ENCODE measurements at places on chromosomes 4 and X. TPM values are rescaled to one million over a fixed set of nuclear protein-coding genes. Genes with fewer than 3 reads are reported as not detected.
A peak's percentile ranks its signal among the peaks of the same experiment; 100 is the strongest.

Gene SPANXA2
- total RNA-seq: not detected

Gene SSX4B
- not detected for total RNA-seq

Gene NXF3
- total RNA-seq: not detected

Gene GIMD1
- not detected for total RNA-seq

Gene NAP1L2
- total RNA-seq: 1.8 TPM

Gene TCEAL2
- total RNA-seq: not detected

- no peak for DNase-seq
- no peaks in the 10 kb centered on the region for H3K36me3 ChIP-seq
- H3K27me3 ChIP-seq: no peaks in the 10 kb centered on the region
- no peaks in the 10 kb centered on the region for H3K4me1 ChIP-seq
Observed at GRCh38 chr4:23973308-23973855, 83.5 kb upstream of the PPARGC1A start.

DNA sequence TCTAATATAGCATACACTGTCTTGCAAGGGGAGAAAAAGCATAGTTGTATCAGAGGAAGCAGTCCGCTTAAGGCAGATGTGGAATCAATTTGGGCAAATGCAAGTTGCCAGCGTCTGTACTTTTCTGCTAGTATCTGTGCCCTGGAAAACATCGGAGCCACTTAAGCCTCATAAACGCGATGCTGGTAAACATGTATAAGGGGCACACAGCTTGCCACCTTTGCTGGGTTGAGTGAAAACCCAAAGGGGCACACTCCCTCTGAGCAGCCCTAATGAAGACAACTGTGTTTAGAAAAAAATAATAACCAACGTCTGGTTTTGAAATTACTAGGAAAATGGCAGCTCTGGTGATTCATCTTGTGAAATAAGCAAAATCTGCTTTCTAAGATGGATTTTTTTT, 24.3 kb downstream of the SMIM20 start:
- peak overlapping the region; percentile 5 for H3K4me3 ChIP-seq
- no peak for DNase-seq

DNA sequence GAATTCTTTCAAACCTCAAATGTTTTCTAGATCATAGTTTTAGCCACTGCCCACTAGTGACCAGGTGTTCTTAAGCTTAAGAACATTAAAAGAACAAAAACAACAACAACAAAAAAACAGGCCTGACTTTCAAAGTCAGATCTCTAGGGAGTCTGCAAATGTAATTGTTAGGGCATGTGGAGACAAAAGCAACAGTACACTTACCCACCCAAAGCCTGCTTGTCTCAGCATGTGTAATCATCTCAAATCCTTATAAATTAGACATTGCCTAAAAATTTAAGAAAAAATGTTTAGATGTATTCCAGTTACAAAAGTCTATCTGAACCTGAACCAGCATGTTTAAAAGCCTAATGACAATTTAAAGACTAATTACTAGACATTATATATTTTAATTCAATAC, 79.9 kb downstream of the SLC7A11 start:
- DNase-seq: no peak
- no peaks in the 10 kb centered on the region for H3K4me1 ChIP-seq
- no peaks in the 10 kb centered on the region for H3K27me3 ChIP-seq
- peaks cover 1% of the 10 kb centered on the region for H3K36me3 ChIP-seq
- no peak overlapping the region for H3K4me3 ChIP-seq

DNA sequence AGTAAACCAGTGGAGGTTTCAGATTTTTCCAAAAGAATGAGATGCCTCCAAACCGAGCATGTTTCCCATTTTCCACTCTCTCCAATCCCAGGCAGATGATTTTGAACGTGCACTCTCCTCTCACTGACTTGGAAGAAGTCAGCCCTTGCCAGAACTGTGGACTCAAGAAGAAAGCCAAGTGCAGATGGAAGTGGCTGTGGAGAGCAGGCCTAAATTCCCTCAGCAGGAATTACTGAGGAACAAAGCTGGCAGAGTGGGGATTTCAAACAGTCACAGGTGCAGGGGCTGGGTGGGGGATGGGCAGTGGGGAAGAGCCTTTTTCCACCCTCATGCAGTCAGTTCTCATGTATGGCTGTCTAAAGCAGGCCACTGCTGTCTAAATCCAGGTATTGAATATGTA, 83.5 kb upstream of the PLAC1 start:
- peaks cover 12% of the 10 kb centered on the region for H3K27me3 ChIP-seq
- no peaks in the 10 kb centered on the region for H3K4me1 ChIP-seq
- no peak for DNase-seq
- no peak overlapping the region for H3K27ac ChIP-seq
- no peak overlapping the region for H3K4me3 ChIP-seq
- no peaks in the 10 kb centered on the region for H3K36me3 ChIP-seq

GRCh38 chr4:65195666-65196065, 474.6 kb downstream of the EPHA5 start:
- no peak for DNase-seq
- no peaks in the 10 kb centered on the region for H3K36me3 ChIP-seq
- no peak overlapping the region for H3K4me3 ChIP-seq
- H3K27ac ChIP-seq: no peak overlapping the region
- no peaks in the 10 kb centered on the region for H3K27me3 ChIP-seq

- H3K4me1 ChIP-seq: peaks cover 26% of the 10 kb centered on the region
- no peak overlapping the region for H3K27ac ChIP-seq
- peaks cover 4% of the 10 kb centered on the region for H3K27me3 ChIP-seq
- no peak overlapping the region for H3K4me3 ChIP-seq
Observed at GRCh38 chr4:147984065-147984777, 252.3 kb downstream of the ARHGAP10 start.

DNA sequence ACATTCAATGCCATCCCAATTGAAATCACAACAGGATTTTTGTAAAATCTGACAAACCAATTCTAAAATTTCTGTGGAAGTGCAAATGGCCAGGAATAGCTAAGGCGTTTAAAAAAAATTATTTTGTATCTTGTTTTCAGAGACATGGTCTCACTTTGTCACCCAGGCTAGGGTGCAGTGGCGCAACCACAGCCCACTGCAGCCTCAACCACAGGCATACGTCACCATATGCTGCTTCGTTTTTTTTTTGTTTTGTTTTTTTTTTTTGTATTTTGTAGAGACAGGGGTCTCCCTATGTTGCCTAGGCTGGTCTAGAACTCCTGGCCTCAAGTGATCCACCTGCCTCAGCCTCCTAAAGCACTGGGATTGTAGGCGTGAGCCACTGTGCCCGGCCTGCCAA, 24.5 kb downstream of the ZNF41 start:
- H3K27me3 ChIP-seq: no peaks in the 10 kb centered on the region
- H3K4me1 ChIP-seq: peaks cover 12% of the 10 kb centered on the region
- peaks cover 56% of the 10 kb centered on the region for H3K36me3 ChIP-seq

- no peaks in the 10 kb centered on the region for H3K27me3 ChIP-seq
- peaks cover 28% of the 10 kb centered on the region for H3K4me1 ChIP-seq
- peaks cover 20% of the 10 kb centered on the region for H3K36me3 ChIP-seq
- DNase-seq: no peak
- H3K4me3 ChIP-seq: peak overlapping the region; percentile 92
- H3K27ac ChIP-seq: peak overlapping the region; percentile 93
Observed at GRCh38 chrX:53421772-53422085, 725 bp downstream of the SMC1A start.

DNA sequence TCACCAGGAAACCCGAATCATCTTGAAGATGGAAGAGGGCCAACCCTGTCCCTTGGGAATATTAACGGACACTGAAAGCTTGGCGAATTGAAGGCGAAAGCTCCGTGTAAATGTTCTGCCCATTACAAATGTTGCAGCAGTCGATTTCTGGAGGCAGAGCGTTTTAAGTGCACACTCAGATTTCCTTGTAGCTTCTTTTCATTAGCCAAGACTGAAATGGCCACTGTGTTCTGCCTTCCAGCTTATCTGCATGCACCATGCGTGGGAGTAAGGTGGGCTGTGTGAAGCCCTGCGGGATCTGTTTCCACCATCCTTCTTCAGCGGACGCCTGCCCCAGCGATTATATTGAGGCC, 1.3 kb downstream of the SMIM20 start:
- no peaks in the 10 kb centered on the region for H3K27me3 ChIP-seq
- H3K4me3 ChIP-seq: peak overlapping the region; percentile 88
- H3K4me1 ChIP-seq: peaks cover 19% of the 10 kb centered on the region
- no peak for DNase-seq
- H3K36me3 ChIP-seq: peaks cover 2% of the 10 kb centered on the region
- no peak overlapping the region for H3K27ac ChIP-seq

DNA sequence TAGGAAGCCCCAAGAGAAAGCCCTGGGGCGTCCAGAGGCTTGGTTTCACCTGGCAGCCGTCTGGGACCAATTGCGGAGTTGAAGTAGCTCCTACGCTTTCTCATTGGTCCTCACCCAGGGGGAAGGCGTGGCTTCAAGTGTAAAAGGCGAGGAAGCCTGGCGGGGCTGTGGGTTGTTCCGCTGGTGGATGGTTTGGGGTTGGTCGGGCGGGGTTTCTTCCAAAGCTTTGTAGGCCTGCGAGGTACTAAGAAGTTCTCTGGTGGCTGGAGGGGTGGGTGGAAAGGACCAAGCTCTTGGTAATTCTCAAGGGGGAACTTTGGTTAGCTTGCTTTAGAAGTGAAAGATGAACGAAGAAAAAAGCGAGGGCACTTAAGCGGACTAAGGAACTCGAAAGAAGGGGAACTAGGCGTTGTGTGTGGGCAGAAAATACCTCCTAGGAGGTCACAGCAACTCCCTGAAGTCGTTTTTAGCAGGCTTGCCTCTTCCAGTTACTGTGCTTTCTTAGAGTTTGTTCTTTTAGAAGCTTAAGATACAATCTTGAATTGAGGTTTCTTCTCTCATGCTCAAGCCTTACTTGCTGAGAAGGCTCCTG, 36.6 kb downstream of the CCNG2 start:
- peaks cover 12% of the 10 kb centered on the region for H3K27me3 ChIP-seq
- peak overlapping the region; percentile 82 for H3K27ac ChIP-seq
- H3K4me1 ChIP-seq: peaks cover 18% of the 10 kb centered on the region
- H3K36me3 ChIP-seq: no peaks in the 10 kb centered on the region
- peak; percentile 81 for DNase-seq

GRCh38 chrX:40279091-40279430, 181.3 kb upstream of the BCOR start:
- H3K27ac ChIP-seq: peak overlapping the region; percentile 75
- H3K4me3 ChIP-seq: no peak overlapping the region
- H3K36me3 ChIP-seq: no peaks in the 10 kb centered on the region

GRCh38 chr4:184039963-184040383, 134.9 kb downstream of the STOX2 start:
- H3K36me3 ChIP-seq: no peaks in the 10 kb centered on the region
- H3K4me3 ChIP-seq: peak overlapping the region; percentile 40
- no peak overlapping the region for H3K27ac ChIP-seq
- H3K4me1 ChIP-seq: peaks cover 8% of the 10 kb centered on the region

- no peak for DNase-seq
- no peaks in the 10 kb centered on the region for H3K36me3 ChIP-seq
- H3K27me3 ChIP-seq: no peaks in the 10 kb centered on the region
- no peak overlapping the region for H3K4me3 ChIP-seq
- no peak overlapping the region for H3K27ac ChIP-seq
- H3K4me1 ChIP-seq: no peaks in the 10 kb centered on the region
Observed at GRCh38 chr4:125389713-125390112, 75.0 kb downstream of the FAT4 start.

GRCh38 chrX:131217989-131218388, 71.1 kb downstream of the IGSF1 start:
- H3K4me3 ChIP-seq: no peak overlapping the region
- no peaks in the 10 kb centered on the region for H3K36me3 ChIP-seq
- H3K27ac ChIP-seq: no peak overlapping the region
- no peaks in the 10 kb centered on the region for H3K4me1 ChIP-seq

DNA sequence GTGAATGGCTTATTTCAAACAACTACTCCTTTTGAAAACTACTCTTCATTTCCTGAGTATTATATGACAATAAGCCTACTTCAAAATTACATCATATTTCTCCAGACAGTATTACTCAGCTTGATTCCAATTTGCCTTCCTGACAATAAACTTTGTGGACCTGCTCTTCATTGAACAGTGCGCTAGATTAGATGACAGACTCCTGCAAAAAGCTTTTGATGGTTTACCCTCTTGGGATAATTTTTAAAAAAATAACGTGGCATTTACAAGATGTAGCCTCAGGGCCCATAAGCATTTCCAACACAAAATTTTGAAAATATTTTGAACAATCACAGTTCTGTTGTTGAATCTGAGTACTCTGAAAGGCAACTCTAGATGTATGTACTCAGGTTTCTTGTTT, 25.9 kb downstream of the MGAT4D start:
- H3K27ac ChIP-seq: no peak overlapping the region
- no peaks in the 10 kb centered on the region for H3K36me3 ChIP-seq
- no peak for DNase-seq

- no peaks in the 10 kb centered on the region for H3K27me3 ChIP-seq
- no peak overlapping the region for H3K27ac ChIP-seq
- no peak overlapping the region for H3K4me3 ChIP-seq
- peak; percentile 50 for DNase-seq
Observed at GRCh38 chrX:133921764-133922389, 63.5 kb downstream of the GPC3 start.

GRCh38 chr4:125123570-125124109, 191.1 kb upstream of the FAT4 start:
- no peak overlapping the region for H3K27ac ChIP-seq
- H3K27me3 ChIP-seq: no peaks in the 10 kb centered on the region
- H3K36me3 ChIP-seq: no peaks in the 10 kb centered on the region
- no peak overlapping the region for H3K4me3 ChIP-seq

All from activated CD8-positive, alpha-beta memory T cell treated with anti-CD3 and anti-CD28 coated beads, Interleukin-2, amount 10 ng/mL, durations not matched to agents 7 days and 5 days (primary cell).